ENCODE measurements at places on chromosomes 7 and 10.

DNA sequence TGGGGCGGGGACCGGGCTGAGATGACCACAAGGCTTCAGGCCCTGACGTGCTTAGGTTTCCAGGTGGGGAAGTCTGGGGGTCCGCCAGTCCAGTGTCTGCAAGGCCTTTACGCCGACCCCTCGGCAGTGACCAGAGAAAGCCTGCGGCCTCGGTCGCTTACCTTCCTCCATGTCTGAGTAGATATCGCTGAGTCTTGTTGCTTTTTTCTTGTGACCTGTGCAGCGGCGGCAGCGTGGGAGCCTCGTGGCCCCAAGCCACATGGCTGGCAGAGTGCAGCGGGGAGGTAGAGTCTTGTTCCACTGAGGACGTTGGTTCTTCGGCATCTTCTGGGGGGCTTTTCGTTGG, 329 bp downstream of the NOLC1 start:
- peak; percentile 39 for DNase-seq

- DNase-seq: no peak
Observed at GRCh38 chr7:121288894-121289293, 39.9 kb upstream of the WNT16 start.

GRCh38 chr10:57769298-57769697, 498.4 kb downstream of the IPMK start:
- DNase-seq: no peak

GRCh38 chr10:78700413-78700812, 368.4 kb upstream of the ZMIZ1 start:
- no peak for DNase-seq

DNA sequence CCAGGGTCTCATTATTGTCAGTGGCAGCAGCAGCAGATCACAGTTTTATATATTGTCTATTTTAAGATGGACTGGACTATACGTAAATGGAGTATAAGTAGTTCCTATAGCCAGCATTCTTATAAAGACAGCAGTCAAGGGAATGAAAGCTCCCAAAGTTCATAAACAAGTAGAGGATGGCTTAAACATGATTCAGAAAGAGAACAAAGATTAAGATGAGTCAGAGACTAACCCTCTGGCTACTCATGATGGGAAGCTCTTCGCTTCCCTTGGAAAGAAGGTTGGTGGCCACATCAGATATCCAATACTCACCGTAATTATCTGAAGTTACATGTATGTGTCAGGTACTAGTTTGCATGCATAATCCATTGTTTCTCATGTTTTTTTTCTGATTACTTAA, 277.0 kb downstream of the INHBA start:
- no peak for DNase-seq

DNA sequence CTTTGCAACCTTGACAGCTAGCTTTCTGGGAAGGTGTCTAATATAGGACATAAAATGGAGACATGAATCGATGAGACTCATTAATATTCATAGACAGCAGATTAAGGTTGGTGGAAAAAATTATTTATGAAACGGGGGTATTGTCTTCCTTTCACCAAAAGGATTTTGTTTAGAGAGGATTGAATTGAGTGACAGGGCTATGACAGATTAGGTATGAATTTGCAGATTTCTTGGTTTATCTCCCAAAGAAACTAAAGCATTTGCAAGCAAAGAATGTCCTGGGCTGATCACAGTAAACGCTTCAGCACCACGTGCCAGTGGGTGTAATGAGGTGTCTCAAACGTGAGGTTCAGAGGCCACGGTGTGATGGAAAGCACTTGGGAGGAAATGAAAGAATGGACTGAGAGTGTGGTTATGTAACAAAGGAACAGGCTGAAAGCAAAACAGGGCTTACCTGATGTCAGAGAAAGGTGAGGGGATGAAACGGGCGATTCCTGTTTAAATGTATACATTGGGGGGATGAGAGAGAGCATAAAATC, 329.2 kb upstream of the NPVF start:
- DNase-seq: no peak

DNA sequence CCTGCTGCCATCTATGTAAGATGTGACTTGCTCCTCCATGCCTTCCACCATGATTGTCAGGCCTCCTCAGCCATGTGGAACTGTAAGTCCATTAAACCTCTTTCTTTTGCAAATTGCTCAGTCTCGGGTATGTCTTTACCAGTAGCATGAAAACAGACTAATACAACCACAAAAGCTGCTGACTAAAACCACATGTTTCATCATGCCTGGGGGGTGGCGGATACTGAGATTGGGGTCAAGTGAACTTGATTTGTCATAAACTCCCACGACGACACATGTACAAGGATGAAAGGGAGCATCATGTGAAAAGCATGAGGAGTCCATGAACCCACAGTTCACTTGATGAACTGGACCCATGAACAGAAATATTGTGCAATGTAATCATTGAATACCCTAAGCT, 134.9 kb upstream of the ANK3 start:
- no peak for DNase-seq

DNA sequence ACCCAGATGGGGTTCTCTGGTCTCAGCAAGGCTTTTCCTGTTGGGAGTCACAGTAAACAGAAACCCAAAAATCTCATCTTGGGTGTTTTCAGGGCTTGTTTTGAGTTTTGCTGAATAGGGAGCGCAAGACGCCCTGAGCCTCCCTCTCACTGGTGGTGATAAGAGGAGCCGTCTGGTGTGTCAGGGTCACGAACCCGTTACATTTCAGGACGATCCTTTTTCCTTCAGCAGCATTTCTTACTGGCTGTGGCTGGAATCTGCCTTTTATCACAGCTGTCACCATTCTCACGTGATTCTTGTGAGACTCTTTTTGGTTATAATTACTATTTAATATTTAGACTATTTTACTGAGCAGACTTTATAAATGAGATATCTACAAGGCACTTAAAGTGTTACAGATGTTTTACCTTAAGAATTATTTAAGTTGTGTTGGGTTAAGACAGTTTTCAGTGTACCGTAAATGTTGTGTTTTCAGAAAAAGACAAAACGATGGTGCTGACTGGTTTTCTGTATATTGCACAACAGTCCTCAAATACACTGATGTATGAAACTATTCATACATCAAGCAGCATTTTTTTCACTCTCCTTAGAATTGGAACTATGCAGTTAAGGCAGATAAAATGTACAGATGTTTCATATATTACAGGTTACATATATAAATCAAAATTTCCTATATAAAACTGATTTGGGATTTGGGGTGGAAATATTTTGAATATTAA, 2.2 kb upstream of the GET4 start:
- DNase-seq: no peak

- no peak for DNase-seq
Observed at GRCh38 chr7:100127866-100128636, 1.3 kb downstream of the MBLAC1 start.

GRCh38 chr10:112361951-112362751, 11.8 kb upstream of the ACSL5 start:
- no peak for DNase-seq

GRCh38 chr7:21373031-21373430, 54.9 kb upstream of the SP4 start:
- no peak for DNase-seq

DNA sequence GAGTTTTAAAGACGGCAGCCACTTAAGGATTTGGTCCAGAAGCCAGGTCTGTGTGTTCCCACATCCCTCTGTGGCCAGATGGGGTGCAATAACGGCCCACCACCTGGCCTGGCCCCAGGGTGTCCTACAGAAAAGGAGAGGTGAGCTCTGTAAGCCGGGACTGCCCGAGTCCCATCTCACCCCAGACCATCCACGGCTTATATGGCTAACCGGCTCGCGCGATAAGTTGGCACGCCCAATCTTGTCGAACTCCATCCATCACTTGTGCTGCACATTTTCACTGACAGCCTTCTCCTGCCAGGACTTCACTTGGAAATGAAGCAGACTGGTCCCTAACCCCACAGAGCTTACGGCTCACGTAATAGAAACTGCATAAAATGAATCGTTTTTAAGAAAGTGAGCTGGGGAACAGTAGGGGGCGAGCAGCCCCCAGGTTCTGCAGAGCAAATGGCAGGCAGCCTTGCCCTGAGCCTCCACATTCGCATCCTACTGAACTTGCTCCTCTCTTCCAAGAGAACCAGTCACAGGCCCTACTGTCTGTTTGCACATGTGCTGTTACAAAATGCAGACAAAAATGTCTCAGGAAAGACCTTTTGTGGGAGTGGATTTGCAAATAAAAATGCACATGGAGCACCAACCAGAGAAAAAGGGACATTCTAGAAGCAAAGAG, 98.2 kb downstream of the TNS3 start:
- no peak for DNase-seq

DNA sequence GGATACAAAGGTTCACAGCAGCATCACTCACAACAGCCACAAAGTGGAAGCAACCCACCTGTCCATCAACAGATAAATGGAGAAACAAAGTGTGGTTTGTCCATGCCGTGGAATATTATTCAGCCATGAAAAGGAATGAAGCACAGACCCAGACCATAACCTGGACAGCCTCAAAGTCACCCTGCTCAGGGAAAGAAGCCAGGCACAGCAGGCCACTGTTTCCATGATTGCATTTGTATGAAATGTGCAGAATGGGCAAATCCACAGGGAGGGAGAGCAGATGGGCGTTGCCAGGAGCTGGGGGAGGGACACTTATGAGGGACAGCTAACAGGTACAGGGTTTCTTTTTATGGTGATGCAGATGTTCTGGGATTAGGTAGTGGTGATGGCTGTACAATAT, 30.3 kb downstream of the FOXL3 start:
- DNase-seq: no peak

DNA sequence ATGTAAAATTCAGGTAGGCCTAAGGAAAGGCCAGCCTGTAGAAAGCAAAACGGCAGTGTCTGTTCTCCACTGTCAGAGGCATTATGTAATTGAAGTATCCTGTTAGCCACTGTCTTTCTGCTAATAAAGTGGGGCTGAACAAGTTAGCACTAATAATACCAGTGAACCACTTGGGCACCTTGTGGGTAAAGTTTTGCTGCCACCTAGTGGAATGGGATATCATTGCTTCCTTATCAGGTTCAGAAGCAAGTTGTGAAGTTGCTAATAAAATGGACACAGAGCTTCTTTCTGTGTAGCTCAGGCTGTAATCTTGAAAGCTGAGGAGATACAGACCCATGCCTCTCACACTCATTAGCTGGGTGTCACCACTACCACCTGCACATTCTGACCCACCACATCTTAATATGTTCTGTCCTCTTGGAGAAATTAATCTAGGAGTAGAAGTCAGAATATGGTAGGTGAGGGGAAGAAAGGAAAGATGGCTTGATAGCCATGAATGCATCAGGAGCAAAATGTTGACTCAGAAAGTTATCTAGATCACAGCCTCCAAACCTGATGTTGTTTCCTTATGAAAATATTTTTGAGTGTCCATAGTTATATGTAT, 175.1 kb downstream of the SEPTIN7 start:
- peak; percentile 25 for DNase-seq

GRCh38 chr7:12685550-12685949, 1.9 kb upstream of the ARL4A start:
- peak; percentile 3 for DNase-seq

- no peak for DNase-seq
Observed at GRCh38 chr7:14389181-14389591, 399.7 kb upstream of the ETV1 start.

- DNase-seq: no peak
Observed at GRCh38 chr7:43785420-43785819, 26.9 kb downstream of the BLVRA start.

- no peak for DNase-seq
Observed at GRCh38 chr7:140591180-140591902, 49.3 kb downstream of the DENND2A start.

GRCh38 chr7:34751725-34752643, 94.0 kb downstream of the NPSR1 start:
- DNase-seq: no peak

- DNase-seq: no peak
Observed at GRCh38 chr10:50585921-50586739, 37.6 kb downstream of the SGMS1 start.

GRCh38 chr10:4914213-4914850, 48.9 kb upstream of the AKR1C1 start:
- no peak for DNase-seq

DNA sequence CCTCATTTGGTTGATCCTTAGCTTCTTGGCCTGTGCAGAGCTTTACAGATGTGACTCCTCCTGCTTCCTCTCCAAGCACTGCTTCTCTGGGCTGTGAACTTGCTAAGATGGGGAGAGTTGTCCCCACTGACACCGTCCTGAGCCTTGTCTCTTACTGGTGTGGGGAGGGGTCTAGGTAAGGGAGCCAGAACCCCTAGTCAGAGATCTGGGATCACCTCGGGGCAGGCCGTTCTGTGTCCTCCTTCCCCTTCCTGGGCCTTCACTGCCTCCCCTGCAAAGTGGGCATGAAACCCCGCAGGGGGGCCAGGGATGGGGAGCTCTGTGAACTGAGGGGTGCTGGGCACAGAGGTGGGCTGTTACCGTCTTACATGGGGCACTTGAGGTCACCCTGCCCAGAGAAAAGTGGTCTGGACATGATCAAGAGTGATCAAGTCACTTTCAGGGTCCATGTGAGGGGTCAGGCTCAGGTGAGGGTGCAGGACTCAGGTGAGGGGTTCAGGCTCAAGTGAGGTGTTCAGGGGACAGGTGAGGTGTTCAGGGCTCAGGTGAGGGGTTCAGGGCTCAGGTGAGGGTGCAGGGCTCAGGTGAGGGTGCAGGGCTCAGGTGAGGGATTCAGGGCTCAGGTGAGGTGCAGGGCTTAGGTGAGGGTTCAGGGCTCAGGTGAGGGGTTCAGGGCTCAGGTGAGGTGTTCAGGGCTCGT, 86.2 kb downstream of the ADCY1 start:
- no peak for DNase-seq

DNA sequence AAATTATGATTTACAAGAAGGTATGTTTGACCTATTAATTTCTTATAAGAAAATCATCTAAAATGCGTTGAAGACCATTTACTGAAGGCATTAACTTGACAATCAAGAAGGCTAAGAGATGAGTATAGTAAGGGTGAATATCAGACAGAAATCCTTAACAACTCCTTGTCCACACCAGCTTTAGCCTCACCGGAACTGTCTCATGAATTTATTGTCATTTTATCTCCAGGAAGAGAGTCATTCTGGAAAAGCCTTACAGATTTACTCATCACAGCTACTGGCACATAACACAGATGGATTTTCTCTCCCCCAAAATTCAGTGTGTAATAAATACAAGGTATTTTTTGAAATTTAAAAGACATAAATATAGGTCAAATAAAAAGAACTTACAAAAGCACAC, 129.4 kb upstream of the LSM8 start:
- DNase-seq: no peak

GRCh38 chr10:113978802-113979201, 64.9 kb upstream of the ADRB1 start:
- DNase-seq: no peak

- no peak for DNase-seq
Observed at GRCh38 chr10:101070098-101070497, 8.3 kb downstream of the KAZALD1 start.
